ENCODE measurements at places on chromosomes 7 and 10.
A peak's percentile ranks its signal among the peaks of the same experiment; 100 is the strongest.

DNA sequence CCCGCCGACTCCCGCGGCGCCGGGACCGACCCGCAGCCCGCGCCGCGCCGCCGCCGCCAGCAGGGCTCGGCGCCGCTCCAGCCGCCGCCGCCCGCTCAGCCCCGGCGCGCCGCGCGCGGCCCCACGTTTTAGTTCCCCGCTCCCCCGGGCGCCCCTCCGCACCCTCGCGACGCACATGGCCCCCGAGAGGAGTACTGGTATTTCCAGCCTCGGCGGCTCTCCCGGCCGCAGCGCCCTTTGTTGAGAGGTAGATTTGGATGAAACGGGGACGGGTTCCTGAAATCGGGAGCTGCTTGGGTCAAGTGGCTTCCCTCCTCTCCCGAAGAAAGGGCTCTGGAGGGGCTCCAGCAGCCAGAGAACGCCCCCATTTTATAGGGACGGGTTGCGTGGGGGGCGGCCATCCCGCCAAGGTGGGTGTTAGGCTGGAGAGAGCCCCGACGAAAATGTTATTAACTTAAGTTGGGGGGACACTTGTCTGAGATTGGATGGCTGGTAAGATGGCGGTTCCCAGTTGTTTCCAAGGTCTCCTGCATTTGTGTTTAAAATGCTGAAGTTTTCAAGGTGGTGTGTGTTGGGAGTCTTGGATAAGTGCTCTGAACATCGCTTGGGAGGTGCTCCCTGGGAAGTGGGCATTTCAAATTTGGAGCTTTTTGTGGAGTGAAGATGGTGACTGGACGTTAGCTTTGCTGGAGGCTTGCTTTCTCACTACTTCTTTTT, 1.2 kb downstream of the BMI1 start:
- DNase-seq: peak; percentile 56

DNA sequence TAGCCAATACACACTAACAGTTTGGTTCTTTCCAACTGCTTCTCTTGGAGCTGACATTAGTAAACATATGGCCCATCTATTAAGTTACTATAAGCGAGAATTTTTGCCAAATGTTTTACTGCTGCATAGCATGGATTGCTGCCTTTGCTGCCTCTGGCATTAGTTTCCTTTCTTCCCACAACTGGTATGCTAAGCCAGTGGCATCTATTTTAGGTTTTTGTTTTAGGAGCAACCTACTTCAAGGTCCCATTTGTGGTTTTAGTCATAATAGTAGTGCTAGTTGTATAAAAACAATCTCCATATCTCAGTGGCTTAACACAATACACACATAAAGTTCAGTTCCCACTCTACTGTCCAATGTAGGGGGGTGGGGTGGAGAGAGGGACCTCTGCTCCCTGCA, 25.9 kb upstream of the PANK1 start:
- DNase-seq: no peak

- DNase-seq: no peak
These were observed 185.8 kb upstream of the PRSS1 start for GRCh38 chr7:142563470-142563869.

DNA sequence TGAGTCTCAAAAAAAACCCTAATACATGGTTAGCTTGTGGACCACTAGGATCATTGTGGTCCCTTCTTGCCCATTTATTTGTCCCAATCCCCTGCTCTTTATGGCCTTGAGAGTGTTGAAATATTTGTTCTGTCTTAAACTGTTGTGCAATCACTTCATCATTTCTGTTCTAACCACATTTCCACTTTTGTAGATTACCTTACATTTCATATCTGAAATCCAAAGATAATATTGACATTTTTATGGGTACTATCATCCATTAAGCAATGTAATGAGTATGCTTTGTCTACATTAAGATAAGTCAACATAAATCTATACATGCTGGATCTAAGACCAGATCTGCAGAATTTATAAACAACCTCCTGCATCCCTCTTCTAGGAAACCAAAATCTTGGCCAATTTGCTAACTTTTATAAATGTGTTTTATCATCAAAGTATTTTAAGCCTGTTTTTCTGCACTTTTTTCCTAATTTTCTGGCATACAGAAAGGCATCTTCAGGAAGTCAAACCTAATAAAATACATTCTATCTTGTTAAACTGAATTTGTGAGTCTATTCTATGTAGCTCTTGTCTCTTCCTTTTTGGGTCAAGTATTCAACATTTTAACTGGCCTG, 359.4 kb upstream of the CELF2 start:
- DNase-seq: no peak

GRCh38 chr7:115429918-115430317, 508.0 kb downstream of the MDFIC start:
- no peak for DNase-seq

GRCh38 chr10:11024596-11024995, 6.9 kb downstream of the CELF2 start:
- no peak for DNase-seq

GRCh38 chr7:129470411-129470810, 31.9 kb upstream of the SMKR1 start:
- DNase-seq: no peak

DNA sequence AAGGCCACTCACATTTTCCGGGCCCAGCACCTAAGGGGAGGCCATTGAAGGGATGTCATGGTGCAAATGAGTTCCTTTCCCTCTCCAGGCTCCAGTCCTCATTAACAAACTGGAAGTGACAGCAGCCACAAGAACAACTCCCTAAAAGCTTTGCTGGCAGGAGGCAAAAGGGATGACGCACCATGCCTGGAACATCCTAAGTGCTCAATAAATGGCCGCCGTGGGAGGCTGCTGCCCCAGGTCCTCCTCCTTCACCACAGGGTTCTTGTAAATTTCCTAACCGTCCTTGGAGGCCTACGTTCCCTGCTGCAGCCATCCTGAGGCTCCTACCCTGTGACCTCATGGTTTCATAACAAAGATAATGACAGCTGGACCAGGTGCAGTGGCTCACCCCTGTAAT, 41.3 kb upstream of the CAMK1D start:
- no peak for DNase-seq

Measured in GM23338 (cell line).